NCI-H1436 (cell line): ENCODE measurements at places on chromosomes 16 and 17.

- DNase-seq, result no peak
Observed at GRCh38 chr17:16259926-16260325, 42.9 kb downstream of the PIGL start.

DNA sequence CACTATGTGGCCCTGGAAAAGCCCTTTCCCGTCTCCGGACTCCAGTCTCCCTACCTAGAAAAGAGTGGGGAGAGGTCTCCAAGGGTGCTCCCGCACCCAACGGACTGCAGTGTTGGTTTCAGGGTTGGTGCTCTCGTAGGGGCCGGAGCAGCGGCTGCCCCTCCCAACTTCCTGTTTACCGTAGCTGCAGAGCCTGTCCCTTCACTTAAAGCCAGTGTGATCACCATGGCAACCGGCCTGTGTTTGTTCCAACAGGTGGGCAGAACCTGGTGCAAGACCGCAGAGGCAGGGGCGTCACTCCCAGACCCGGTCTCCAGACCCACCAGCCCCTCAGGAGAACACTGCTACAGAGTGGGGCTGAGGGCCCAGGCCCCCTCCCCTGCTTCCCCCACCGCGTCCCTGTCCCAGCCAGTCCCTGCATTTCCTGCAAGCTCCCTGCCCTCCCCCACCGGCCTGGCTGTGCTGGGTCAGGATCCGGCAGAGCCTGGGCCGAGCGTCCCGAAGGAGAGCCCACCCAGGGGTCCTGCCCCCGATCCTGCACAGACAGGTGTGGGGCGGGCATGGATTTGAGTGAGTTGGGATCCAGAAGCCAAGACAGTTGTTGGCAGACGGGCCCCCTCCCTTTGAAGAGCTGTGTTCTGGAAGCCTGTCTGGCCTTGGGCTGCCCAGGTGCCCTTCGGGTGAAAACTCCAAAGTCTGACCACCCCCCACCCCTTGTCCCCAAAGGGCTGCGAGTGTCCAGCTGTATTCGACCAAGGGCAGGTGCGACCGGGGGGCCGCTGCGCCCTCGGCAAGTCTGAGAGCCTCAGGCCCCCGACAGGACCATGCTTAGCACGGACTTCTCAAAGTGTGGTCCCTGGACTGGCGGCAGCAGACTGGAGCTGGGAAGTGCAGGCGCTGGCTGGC, 1.5 kb upstream of the BAIAP3 start:
- DNase-seq, result peak; percentile 27

DNA sequence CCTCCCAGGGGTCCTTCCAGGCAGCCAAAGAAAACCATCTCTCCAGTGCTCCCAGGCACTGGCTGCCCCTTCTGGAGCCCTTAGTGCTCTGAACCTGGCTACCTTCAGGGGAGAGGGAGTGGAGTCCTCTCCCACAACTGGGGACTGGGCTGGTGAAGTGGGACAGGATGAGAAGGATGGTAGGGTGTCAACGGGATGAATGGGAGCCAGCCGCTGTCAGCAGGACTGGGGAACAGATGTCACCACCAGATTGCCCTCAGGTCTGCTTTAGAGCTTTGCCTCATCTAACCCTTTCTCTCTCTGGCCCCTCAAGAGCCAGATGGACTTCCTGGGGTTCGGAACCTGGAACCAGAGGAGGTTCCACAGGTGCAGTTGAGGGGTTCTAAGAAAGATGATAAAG, 488 bp upstream of the SEBOX start:
- DNase-seq, result no peak

DNA sequence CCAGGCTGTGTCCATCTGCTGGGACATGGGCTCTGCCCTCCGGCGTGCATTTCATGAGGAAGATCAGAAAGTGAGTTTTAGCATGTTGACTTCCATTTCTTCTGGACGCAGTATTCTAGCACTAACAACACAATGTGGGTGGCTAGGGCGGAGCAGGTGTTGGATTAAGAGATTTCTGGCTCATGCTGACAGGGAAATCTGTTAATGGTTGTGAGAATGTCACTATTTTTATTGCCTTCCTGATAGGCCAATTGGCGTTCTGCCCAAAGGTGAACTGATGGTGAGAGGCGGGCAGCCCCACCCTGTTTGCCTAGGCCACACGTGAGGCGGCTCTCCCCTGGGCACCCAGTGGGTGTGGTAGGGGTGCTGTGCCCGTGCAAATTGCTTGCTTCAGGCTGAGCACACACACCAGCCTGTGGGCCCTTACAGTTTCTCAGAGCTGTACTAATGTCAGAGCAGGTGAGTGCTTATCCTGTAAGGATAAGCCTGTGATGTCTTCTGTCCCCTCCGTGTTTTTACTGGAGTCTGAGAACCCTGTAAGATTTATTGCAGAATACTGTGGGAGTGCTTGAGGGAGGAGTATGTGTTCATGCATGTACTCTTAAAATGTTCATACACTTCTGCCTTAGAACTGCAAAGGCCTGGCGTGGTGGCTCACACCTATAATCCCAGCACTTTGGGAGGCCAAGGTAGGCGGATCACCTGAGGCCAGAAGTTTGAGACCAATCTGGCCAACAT, 30.9 kb downstream of the PGS1 start:
- DNase-seq, result peak; percentile 86
